Effector CD8-positive, alpha-beta T cell (primary cell): ENCODE measurements at places on chromosomes 3 and 15.

GRCh38 chr3:30692498-30693130 lies 86.2 kb downstream of the TGFBR2 start:
- DNase-seq: no peak

- DNase-seq: no peak
Observed at GRCh38 chr3:4306860-4307259, 3.7 kb downstream of the SETMAR start.

- DNase-seq: no peak
Observed at GRCh38 chr15:57017024-57017423, 98.6 kb downstream of the TCF12 start.

GRCh38 chr15:45169608-45170480 lies 17.9 kb downstream of the SHF start:
- no peak for DNase-seq

DNA sequence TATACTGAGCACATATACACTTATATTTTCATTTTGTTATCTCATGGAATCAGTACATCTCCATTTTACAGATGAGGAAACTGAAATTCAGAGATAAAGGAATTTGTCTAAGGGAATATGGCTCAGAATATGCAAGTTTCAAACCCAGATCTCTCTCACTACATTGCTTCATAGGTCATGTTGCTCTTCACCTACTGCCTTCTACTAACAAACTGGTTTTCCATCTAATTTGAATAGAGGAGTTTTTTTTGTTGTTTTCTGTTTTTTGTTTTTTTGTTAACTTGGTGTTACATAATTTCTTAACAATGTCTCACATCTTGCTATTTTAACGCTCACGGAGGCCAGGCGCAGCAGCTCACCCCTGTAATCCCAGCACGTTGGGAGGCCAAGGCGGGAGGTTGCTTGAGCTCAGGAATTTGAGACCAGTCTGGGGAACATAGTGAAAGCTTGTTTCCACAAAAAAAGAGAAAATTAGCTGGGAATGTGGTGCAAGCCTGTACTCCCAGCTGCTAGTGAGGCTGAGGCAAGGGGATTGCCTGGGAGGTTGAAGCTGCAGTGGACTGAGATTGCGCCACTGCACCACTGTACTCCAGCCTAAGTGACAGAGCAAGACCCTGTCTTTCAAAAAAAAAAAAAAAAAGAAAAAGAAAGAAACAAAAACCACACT lies 37.0 kb downstream of the FMN1 start:
- DNase-seq: no peak

DNA sequence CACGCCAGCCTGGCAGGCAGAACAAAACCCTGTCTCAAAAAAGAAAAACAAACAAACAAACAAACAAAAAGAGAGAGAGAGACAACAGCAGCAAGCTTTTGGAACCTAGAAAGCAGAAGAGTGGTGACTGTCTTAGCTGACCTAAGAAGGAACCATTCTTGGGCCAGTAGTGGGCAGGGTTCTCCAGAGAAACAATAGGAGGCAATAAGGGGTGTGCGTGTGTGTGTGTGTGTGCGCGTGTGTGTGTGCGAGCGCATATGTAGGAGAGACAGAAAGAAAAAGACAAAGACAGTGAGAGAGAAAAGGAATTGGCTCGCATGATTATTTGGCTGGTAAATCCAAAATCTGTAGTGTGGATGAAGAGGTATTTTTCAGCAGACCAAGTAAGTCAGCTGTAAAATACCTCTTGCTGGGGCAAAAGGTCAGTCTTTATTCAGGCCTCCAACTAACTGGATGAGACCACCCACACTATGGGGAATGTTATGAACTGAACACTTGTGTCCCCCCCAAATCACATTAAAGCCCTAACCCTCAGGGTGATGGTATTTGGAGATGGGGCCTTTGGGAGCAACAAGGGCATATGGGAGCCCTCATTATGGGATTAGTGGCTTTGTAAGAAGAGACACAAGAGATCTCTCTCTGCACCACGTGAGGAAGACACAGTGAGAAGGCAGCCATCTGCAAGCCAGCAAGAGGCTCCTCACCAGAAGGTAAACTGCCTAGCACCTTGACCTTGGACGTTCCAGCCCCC lies 15.1 kb upstream of the BLM start:
- no peak for DNase-seq

- no peak for DNase-seq
Observed at GRCh38 chr15:62394079-62394478, 229.0 kb upstream of the C2CD4B start.

DNA sequence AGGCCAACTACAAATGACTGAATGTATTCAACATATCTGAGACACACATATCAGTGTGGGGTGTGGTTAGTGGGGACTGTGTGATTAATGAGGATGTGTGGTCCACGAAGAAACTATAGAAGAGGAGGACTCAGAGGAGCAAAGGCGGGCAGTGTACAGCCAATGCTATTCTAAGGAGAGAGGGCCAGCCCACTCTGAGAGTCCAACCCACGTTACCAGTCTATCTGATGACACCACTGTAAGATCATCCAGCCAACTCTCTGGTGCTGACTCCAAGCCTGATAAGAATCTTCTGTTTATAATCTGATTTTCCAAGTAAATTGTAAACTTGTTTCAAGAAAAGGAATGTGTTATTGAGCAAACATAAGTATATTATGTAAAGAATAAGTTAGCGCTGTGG lies 47.2 kb downstream of the MCF2L2 start:
- no peak for DNase-seq

GRCh38 chr3:62027796-62028195 lies 345.6 kb downstream of the FEZF2 start:
- no peak for DNase-seq

DNA sequence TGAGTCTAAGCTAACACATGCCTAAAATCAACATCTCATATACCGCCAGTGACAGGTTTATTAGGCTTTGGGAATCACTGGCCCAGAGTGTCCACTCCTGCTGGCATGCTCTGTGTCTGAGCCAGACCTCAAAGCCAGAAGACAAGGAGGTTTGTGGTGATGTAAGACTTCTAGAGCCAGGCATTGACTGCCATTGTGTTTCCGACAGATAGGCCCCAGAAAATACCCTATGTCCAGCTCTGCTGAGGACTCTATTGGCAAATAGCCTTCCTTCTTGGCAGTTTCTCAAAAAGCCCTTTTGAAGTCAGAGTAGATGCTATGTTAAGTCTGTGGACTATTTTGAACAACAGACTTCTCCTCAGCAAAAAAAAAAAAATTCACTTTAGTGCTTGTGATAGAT lies 181.9 kb upstream of the UBE2E1 start:
- no peak for DNase-seq

DNA sequence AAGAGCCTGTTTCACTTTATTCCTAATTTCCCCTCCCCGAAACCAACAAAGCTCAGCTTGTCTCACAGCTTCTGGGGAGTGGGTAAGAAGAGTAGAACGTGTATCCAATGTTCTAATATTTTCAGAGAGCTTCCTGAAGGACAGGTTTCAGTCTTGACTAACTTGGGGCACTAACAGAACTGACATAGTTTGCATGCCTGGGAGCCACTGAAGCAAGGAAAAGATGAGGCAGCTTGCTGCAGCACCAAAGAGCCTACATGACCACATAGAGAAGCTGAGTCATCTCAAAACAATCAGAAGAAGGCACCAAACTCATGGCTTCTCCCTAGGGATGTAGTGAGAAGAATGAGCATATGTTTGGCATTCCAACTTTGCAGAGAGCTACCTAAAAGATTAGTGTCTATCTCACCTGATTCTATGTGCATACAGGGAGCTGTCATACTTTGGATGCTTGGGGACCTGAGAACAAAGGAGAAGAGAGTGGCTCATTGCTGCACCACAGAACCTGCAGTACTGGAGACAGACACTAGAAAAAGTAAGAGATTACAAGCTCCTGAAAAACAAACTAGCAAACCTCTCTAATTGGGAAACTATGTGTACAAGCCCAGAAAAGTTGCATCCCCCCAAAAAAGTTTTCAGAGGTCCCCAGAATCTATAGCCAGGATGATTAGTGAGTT lies 86.9 kb downstream of the DCLK3 start:
- no peak for DNase-seq

GRCh38 chr3:99969136-99969535 lies 145.2 kb downstream of the FILIP1L start:
- no peak for DNase-seq

DNA sequence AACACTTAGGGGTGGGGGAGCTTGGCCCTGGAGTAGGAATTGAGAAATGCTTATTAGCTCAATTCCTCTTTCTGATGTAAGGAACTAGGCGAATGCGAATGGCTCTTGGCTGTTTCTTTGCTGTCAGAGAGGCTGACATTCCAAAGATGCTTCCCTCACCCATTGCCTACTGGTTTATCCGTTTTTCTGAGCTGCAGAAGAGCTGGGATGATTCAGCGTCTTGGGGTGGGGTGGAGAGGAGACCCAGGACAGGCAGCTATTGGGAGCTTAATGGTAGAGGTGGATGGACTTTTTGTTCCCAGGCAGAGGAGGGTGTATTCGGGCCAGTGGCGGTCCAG lies 9.8 kb downstream of the PLEKHO2 start:
- DNase-seq: no peak

DNA sequence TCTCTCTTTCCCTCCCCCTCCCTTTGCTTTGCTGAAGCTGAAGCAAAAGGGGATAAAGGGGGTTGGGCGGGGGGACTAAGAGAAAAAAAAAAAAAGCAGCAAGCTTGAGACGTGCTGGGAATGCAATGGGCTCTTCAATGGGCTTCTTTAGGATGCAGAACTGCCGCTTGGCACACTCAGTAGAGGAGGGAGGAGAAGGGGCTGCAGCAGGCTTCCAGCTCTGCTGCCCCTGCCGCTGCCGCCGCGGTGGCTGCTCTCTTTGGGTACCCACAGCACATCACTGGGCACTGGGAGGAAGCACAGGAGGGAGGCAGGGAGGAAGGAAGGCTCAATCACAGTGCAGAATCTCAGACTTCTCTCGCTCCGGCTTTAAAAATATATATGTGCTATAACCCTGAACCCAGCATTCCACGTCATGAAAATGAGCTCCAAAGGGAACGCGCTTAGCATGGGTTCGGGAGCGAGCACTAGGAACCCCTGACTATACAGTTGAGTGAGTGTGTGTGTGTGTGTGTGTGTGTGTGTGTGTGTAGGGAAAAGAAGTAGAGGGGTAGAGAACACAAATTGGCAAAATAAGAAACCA lies 3.5 kb downstream of the SLITRK3 start:
- DNase-seq: no peak

DNA sequence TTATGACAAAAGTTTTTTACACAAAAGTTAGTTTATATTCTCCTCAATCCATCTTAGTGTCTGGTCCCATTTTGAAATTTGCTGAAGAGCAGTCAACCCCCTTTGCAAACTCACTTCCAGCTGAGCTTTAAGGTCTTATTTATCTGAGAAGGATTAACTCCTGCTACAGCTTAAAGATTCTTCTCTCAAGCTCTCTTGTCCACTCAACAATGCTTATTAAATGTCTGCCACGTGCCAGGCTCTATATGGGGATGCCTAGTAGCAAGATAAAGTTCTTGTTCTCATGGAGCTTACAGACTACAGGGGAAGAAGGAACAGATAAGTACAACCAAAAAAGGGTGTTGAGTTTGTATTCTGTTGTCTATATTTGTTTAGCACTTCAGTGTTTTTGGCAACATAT lies 18.7 kb downstream of the TMPRSS7 start:
- DNase-seq: no peak

- DNase-seq: no peak
Observed at GRCh38 chr3:194130807-194131589, 5.0 kb upstream of the HES1 start.

DNA sequence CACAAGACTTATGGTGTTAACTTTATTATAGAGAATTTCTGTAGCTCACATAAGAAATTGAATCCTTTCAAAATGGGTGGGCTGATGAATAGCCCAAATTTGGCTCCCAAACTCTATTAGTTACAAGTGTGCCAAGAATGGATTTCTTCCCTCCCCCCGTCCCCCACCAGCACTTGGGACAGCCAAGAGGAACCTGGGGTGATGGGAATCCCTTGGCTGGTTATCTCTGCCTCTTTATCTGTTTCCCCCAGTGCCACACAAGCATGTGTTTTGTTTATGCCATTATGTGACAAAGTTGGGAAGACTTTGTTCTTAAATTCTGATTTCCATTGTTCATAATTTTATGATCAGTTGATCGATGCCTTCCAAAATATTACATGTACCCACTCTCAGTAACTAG lies 28.3 kb downstream of the CMSS1 start:
- no peak for DNase-seq

- DNase-seq: no peak
Observed at GRCh38 chr3:188421151-188421821, 267.3 kb downstream of the LPP start.

DNA sequence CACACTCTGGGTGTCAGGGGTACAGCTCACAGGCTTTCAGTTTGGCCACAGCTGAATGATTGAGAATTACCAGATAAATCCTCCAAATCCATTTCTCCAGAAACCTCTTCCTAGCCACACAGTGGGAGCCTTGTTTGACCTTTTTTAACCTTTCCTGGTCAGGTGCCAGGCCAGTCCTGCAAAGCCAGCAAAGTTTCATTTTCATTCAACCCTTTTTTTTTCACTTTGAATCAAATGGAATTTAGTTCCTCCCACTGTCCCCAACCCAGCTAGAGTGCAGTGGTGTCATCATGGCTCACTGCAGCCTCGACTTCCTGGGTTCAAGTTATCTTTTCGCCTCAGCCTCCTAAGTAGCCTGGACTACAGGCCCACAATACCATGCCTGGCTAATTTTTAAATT lies 67.8 kb downstream of the NSUN3 start:
- DNase-seq: no peak

DNA sequence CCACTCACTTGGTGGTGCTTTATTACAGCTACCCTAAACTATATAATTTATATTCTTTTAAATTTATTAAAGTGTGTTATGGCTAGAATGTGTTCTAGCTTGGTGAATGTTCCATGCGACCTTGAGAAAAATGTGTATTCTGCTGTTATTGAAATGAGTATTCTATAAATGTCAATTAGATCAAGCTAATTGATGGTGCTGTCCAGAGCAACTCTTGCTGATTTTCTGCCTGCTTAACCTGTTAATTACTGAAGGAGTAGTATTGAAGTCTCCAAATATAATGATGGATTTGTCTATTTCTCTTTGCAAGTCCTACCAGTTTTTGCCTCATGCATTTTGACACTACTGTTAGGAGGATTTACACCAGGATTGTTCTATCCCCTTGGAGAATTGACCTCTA lies 3.2 kb upstream of the TEX9 start:
- no peak for DNase-seq

DNA sequence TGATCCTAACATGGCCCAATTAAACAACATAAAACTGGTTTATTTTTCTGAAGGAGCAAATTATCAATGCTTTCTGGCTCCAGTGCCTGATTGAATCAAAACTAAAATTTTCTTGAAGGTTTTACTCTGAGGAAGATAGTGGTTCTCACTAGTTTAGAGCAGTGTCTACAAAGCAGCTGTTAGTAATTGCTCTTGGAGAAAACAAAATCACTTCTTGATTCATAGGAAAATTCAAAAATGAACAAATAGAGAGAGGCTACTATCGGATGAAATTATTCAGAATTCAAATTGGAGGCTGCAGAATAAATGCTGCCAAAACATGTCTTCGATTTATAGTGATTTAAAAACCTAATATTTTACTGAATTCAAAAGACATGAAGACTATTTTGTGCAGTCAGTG lies 15.1 kb upstream of the RIOX2 start:
- no peak for DNase-seq

DNA sequence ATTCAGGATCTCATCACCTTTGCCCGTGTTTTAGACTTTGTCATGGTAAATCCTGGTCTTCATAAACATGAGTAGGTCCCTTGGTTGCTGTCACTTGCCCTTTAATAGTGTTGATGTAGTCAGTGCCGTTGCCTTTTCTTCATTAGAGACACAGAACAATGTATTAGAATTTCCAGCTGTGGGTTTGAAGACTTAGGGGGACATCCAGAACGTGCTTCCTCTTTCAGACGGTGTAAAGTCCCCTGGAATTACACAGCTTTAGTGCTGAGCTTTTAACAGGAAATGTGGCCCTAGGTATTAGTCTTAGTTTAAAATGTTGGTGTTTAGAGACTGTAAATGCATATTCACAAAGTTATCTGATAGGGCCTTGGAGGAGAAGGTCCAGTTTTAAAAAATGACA lies 8.8 kb upstream of the LRCH3 start:
- no peak for DNase-seq
